ENCODE measurements at places on chromosomes 7 and 10.

DNA sequence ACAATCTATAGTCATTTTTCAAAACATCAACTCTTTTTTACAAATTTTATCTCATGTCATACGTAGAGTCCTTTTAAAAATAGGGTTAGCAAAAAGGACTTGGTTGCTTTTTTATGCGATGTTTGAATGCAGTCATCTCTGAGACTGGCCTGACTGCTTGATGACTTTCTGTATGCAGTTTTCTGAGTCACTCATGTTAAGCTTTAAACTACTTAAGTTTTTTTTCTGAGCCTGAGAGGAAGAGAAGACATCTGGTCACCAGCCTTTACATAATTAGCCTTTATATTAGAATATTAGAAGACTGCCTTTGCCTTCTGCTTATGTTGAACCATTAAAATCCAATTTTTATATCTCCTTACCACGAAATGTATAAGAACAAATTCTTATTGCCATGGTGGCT is 834.4 kb upstream of the MBL2 start:
- no peak for DNase-seq

DNA sequence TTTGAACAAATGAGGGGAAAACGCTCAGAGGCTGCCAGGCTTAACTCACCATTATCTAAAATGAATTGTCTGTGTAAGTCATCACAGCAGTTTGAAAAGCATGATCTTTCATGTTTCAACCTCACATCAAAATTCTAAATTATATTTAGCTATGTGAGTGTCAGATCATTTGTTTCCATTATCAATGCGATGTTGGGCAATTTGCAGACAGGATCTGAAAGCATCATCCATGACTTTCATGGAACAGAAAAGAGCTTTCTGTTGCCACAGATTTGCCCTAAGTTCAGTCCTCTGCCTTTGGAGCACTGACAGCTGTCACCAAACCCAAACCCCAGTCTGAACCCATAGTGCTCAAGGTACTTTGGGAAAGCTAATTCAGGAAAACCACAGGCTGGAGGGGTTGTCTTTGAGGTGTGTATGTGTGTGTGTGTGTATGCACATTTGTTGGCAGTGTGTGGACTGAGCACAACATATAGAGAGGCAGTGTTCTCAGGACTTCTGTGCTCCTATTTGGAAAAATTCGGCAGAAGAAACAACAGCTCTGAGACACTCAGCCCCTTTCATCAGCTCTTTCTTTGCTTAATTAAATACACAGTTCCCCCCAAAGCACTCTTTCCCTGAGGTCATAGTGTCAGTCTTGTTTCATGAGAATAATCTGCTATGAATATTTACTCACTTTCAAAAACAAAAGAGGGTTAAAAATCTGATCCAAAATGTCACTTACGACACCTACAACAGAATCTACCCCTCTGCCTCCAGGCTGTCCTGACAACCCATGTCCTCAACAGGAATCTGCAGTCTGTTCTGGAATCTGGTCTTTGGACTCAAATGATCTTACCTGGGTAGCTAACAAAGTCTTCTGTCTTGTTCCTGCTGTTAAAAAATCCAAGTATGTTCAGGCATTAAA is 188.5 kb upstream of the KLF14 start:
- DNase-seq = no peak

DNA sequence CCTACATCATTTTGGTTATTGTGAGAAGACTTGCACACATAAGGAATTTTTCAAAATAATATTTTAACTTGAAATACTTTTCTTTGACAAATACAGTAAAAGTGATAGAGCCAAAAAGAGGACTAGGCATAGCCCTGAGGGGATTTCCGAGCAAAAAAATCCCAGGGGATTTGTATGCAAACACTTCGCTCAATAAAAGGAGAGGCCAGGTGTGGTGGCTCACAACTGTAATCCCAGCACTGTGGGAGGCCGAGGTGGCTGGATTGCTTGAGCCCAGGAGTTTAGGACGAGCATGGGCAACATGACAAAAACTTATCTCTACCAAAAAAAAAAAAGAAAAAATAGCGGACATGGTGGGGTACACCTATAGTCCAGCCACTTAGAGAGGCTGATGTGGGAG is 193.0 kb downstream of the PCDH15 start:
- no peak for DNase-seq

GRCh38 chr10:54434782-54435181 is 366.2 kb downstream of the PCDH15 start:
- no peak for DNase-seq

DNA sequence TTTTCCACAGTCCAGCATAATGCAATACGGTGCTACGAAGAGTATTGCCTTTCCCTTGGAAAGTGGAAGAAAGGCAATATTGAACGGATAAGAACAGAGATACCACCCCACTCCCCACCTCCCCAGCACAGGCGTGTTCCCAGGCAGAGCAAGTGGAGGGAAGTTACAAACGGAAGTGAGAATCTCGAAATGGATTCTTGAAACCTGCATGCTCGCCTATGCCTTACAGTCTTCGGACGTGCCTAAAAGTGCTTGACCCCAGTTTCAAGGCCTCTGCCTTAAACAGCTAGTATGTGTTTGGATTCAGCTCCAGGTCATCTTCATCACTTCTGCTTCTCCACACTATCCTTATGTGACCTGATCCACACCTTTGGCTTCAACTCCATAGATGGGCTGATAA is 35.0 kb upstream of the USP6NL start:
- no peak for DNase-seq

- no peak for DNase-seq
Observed at GRCh38 chr7:2403718-2404648, 572 bp downstream of the CHST12 start.

DNA sequence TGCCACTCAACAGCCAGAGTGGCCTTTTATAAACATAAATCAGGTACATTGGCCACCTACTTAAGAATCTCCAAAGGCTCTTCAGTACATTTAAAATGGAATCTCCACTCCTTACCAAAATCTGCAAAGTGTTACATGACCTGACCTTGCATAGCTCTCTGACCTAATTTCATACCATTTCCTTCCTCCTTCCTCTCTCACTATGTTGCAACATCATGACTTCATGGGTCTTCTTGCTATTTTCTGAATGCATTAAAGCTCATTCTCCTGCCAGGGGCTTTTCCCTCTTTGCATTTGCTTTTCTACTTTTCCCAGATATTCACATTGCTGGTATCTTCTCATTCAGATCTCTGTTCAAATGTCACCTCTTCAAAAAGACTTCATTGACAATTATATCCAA is 22.1 kb upstream of the PPP1R17 start:
- no peak for DNase-seq

DNA sequence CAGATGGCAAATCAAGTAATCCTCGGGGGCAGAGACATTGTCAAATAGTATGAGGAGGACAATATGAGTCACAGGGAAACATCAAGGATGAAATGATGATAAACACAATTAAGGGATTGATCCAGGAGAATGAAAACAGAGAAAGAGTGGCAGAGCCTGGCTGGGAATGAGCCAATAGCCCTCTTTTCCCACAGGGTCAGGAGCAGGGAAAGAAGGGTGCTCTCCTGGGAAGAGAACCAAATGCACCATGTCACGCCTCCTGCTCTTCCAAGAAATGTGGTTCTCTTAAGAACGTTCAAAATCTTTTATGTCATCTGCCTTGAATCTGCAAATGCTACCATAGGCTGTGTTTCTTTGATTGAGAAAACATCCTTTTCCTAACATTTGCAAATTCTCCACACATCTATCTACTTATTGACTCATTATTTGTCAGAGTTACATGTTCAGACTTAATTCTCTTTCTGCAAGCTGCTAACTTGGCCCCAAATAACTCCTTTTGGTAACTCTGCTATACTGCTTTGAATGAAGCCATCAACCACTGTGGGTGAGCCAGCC is 50.6 kb downstream of the HIPK2 start:
- peak; percentile 17 for DNase-seq

DNA sequence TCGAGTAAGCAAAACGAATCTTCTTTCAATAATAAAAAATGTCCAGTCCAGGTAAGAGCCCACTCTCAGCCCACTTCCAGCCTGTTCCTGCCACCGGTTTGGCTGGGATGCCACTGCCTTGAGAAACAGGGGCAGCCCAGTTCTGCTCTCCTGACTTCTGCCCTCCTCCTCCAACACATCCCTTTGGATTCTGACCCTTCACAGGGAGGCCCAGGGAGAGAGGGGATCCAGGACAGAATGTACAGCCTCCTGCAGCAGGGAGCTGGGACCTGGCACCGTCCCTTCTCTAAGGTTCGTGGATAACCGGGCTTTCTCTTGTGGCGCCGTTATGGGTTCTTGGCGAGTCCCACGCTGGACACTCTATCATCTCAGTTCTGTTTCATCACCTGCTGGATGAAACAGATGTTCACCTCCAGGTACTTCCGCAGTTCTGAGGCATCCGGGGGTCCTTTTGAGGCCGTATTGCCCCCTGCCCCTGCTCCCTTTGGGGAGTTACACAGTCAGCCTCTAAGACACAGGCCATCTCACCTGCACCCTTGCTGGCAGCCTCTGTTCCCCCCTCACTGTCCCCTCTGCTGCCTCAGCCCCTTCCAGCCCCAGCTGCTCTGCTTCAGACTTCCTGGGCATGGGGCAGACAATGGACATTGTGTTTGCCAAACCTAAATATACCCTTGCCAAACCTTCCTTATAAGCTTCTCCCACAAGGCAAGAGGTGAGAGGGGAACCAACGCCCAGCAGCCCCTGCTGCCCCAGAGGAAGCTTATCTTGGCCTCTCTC is 203.8 kb upstream of the ZMIZ1 start:
- no peak for DNase-seq

- no peak for DNase-seq
Observed at GRCh38 chr7:136002802-136003201, 25.6 kb upstream of the MTPN start.

- DNase-seq = no peak
Observed at GRCh38 chr10:621981-622740, 67.3 kb downstream of the DIP2C start.

GRCh38 chr7:142615508-142615907 is 133.8 kb upstream of the PRSS1 start:
- no peak for DNase-seq

- peak; percentile 65 for DNase-seq
Observed at GRCh38 chr7:69663911-69664832, 65.9 kb downstream of the AUTS2 start.

DNA sequence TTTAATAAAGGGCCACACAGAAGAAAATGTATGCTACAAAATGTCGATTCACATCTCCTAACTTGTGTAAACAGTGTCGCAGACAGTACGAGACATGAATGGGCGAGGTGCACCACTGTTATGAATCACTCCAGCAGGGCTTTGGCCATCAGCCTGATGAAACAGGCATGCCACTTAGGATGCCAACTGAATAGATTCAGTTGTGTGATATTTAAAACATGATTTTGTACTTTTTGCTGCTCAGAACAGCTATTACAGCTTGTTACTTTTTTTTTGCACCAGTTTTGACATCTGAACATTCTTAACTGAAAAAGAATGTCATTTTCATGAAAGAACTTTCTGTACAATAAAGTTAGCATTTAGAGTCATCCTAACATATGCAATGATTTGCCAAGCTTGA is 138.1 kb downstream of the VTI1A start:
- DNase-seq = no peak

DNA sequence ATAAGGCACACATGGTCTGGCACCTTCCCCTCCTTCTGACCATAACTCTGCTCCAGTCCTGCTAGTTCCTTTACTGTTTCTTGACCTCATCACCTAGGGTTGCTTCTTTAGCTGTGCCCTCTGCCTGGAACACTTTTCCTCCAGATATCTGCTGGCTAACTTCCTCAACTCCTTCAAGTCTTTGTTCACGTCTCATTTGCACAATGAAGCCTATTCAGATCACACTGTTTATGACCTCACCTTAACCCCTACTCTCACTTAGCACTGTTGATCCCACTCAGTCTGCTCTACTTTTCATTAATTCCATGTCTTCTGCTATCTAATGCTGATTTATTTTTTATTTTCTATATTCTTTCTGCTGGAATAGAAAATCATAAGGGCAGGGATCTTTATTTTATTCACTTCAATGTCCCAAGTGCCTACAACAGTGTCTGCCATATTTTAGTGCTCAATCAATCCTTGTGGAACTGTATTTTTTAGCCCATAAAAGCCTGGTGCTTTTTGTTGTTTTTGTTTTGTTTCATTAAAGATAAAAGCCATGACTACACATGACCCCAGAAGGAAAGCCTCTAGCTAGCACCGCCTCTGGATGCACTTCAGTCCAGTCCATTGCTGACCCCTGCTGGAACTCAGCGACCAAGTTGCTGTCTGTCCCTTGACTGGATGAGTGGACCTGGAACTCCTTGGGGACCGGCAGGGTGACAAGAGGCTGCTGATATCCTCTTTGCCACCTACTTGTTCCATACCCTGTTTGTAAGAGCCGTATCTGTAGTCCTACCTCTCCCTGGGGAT is 12.3 kb downstream of the KLF14 start:
- DNase-seq = no peak

DNA sequence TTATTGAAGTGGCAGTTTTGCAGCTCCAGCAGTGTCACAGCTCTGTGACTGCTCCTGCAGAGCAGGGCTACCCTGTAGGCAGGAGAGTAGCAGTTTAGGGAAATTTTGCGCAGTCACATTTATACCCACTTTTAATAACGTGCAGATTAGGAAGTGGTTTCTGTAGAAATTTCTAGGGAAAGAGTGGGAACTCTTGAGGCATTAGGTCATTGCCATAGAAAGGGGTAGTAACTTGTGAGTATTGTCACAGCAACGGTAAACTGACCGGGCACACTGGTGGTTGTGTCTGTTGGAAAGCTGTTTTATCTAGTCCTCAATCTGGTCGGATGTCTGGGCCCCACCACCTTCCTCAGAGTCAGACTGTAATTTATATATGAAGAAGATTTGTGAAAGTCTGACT is 51.9 kb downstream of the CDC14C start:
- DNase-seq = no peak

DNA sequence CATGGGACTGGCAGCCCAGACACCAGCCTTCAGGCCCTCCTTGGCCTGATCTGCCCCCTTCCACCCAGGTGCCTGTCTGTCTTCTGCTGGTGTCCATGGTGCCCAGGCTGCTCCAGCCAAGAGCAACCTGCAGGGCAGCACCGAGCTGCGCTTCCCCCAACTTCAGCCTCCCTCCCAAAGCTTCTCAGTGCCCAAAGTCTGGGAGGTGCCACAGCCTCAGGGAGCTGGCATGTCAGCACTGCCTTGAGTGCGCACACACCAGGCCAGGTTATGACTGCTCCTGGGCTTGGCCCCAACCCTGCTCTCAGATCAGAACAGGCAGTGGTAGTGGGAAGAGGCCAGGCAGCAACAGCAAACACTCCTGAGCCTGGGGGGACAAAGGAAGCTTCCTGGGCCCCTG is 304.6 kb upstream of the NRG3 start:
- no peak for DNase-seq

Measured in DMS79 (cell line).